ENCODE measurements at places on chromosomes 13 and 19.
A peak's percentile ranks its signal among the peaks of the same experiment; 100 is the strongest.

DNA sequence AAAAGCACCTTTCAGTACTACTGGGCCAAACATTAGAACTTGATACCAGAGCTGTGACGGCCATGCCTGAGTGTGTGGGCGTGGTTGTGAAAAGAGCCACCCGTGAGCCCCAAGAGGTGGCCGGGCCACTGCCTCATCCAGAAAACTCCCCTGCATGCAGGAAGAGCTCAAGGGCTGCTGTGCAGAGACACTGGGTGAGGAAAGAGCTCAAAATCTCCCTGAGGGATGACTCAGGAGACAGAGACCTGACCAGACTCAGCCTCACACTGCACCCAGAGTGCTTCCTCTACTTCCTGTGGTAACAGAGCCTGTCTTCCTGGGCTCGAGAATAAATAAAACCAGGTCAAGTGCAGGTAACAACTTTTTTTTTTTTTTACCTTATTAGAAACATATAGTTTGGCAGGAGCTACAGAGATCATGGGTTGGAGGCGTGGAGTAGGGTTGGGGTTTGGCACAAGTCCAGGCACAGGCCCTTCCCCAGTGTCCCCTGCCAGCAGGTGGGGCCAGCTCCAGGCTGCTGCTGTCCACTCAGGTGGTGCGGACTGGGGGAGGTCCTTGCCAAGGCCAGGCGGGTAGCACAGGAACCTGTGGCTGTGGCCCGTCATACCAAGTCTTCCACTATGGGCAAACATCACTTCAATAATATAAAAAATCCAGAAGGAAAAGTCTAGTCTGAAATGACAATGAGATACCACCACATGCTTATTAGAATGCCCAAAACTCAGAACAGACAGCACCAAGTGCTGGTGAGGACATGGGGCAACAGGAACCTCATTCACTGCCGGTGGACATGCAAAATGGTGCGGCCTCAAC lies 25.5 kb downstream of the ELL start:
- peak; percentile 75 for DNase-seq
- H3K4me3 ChIP-seq: peak overlapping the region; percentile 52
- H3K36me3 ChIP-seq: peaks cover 3% of the 10 kb centered on the region
- peak overlapping the region; percentile 88 for H3K27ac ChIP-seq
- H3K27me3 ChIP-seq: no peaks in the 10 kb centered on the region

DNA sequence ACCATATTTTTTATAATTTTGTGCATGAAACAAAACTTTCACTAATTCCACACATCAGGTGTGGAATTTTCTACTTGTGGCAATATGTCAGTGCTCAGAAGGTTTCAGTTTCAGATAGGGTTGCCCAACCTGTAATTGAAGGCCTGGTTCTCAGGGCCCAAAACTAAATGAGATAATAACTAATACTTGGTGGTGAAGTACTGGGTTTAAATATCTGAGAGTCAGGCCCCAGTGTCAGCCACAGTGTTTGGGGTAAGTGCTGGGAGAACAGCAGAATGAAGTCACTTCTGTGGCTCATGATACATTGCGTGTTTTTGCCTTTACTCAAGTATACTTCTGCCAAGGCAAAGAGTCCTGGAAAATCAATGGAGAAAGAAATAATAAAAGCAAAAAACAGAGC lies 5.6 kb downstream of the SAFB start:
- peak overlapping the region; percentile 19 for H3K27ac ChIP-seq
- no peak for DNase-seq
- H3K36me3 ChIP-seq: peaks cover 84% of the 10 kb centered on the region
- no peak overlapping the region for H3K4me3 ChIP-seq
- H3K4me1 ChIP-seq: peaks cover 79% of the 10 kb centered on the region

DNA sequence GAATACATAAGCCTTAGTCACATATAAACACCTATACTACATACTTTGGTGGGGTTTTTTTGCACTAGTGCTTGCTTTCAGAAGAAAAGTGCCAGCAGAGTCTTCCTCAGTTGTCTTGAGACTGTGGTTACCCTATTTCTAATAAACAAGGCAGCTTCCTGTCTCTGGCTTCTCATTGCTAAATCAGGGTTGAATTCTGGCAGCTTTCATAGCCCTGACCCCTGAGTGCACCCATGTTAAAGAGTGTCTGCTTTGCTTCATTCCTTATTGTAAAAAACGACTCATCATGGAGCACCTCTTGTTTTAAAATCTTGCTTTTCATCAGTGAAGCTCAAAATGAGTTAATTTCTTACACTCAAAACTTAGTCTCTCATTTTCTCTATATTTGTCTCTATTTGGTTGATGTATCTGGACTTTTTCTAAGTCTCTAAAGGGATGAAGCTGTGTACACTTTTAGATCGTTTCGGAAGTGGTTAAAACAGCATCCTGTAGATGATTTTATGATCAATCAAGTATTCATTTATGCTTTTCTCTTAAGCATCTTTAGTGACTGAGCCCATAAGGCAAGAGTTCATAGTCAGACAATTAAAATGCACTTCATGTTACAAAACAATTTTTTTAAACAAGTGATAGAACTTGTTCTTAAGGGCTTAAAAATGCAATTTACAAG lies 72.1 kb downstream of the KLF12 start:
- peaks cover 77% of the 10 kb centered on the region for H3K4me1 ChIP-seq
- peak overlapping the region; percentile 88 for H3K27ac ChIP-seq
- H3K27me3 ChIP-seq: no peaks in the 10 kb centered on the region
- peaks cover 32% of the 10 kb centered on the region for H3K36me3 ChIP-seq
- peak; percentile 38 for DNase-seq

- H3K27me3 ChIP-seq: peaks cover 19% of the 10 kb centered on the region
- H3K36me3 ChIP-seq: no peaks in the 10 kb centered on the region
- H3K4me1 ChIP-seq: peaks cover 7% of the 10 kb centered on the region
- H3K4me3 ChIP-seq: no peak overlapping the region
- no peak for DNase-seq
These were observed 34.9 kb upstream of the POMP start for GRCh38 chr13:28623782-28624706.

- H3K27ac ChIP-seq: peak overlapping the region; percentile 55
- H3K36me3 ChIP-seq: peaks cover 36% of the 10 kb centered on the region
- no peak overlapping the region for H3K4me3 ChIP-seq
- H3K27me3 ChIP-seq: no peaks in the 10 kb centered on the region
These were observed 19.7 kb downstream of the UBAC2 start for GRCh38 chr13:99220199-99220935.

- peaks cover 2% of the 10 kb centered on the region for H3K27me3 ChIP-seq
- H3K36me3 ChIP-seq: no peaks in the 10 kb centered on the region
- no peak overlapping the region for H3K27ac ChIP-seq
- H3K4me3 ChIP-seq: no peak overlapping the region
- peaks cover 19% of the 10 kb centered on the region for H3K4me1 ChIP-seq
- DNase-seq: no peak
These were observed 17.7 kb downstream of the GRIK5 start for GRCh38 chr19:42052241-42052863.

DNA sequence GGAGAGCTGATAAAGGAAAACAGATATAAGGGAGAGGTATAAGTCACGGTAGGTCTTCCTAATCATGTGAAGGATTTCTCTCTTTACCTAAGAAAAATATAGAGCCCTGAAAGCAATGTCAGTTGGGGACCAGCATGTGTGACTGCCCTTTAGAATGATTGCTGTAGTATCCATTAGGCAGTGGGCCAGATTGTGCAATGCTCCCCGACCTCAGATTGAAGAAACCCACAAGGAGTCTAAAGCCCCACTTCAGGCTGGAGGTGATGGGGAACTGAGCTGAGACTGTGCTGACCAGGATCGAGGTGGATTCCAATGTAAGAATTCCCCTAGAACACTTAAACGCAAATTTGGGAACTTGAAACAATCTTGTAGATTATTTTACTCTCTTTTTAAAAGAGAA lies 614.4 kb downstream of the LIG4 start:
- no peaks in the 10 kb centered on the region for H3K36me3 ChIP-seq
- no peak overlapping the region for H3K4me3 ChIP-seq
- no peaks in the 10 kb centered on the region for H3K4me1 ChIP-seq

GRCh38 chr13:113883314-113883811 lies 19.5 kb upstream of the GAS6 start:
- no peaks in the 10 kb centered on the region for H3K36me3 ChIP-seq
- no peak for DNase-seq
- peaks cover 10% of the 10 kb centered on the region for H3K27me3 ChIP-seq
- H3K4me3 ChIP-seq: no peak overlapping the region
- peaks cover 15% of the 10 kb centered on the region for H3K4me1 ChIP-seq
- no peak overlapping the region for H3K27ac ChIP-seq

DNA sequence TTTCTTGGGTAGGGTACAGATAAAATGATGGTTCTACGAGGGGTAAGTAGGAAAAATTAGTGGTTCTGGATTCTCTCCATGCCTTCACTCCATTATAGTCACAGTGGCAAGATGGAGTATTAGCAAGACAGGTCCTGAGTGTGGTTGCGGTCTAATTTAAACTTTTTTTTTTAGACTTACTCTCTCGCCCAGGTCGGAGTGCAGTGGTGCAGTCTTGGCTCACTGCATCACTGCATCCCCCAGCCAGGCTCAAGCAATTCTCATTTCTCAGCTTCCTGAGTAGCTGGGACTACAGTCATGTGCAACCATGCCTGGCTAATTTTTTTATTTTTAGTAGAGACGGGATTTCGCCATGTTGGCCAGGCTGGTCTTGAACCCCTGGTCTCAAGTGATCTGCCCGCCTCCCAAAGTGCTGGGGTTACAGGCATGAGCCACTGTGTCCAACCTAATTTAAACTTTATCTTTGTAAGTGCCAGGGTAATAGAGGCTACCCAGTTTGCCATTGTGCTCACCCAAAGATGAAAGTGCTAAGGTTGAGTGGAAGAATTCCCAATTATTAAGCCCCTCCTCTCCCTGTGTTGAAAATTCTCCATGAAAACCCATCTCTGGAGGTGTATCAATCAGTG lies 135.6 kb downstream of the TM9SF2 start:
- no peaks in the 10 kb centered on the region for H3K27me3 ChIP-seq
- H3K36me3 ChIP-seq: no peaks in the 10 kb centered on the region
- no peak overlapping the region for H3K4me3 ChIP-seq
- no peak for DNase-seq
- no peak overlapping the region for H3K27ac ChIP-seq

All from activated CD4-positive, alpha-beta memory T cell treated with anti-CD3 and anti-CD28 coated beads, Interleukin-2, amount 10 ng/mL, durations not matched to agents 7 days and 5 days (primary cell).